ENCODE measurements at places on chromosomes 12 and 14.

GRCh38 chr12:11681207-11681606, 31.7 kb downstream of the ETV6 start:
- no peak for DNase-seq

DNA sequence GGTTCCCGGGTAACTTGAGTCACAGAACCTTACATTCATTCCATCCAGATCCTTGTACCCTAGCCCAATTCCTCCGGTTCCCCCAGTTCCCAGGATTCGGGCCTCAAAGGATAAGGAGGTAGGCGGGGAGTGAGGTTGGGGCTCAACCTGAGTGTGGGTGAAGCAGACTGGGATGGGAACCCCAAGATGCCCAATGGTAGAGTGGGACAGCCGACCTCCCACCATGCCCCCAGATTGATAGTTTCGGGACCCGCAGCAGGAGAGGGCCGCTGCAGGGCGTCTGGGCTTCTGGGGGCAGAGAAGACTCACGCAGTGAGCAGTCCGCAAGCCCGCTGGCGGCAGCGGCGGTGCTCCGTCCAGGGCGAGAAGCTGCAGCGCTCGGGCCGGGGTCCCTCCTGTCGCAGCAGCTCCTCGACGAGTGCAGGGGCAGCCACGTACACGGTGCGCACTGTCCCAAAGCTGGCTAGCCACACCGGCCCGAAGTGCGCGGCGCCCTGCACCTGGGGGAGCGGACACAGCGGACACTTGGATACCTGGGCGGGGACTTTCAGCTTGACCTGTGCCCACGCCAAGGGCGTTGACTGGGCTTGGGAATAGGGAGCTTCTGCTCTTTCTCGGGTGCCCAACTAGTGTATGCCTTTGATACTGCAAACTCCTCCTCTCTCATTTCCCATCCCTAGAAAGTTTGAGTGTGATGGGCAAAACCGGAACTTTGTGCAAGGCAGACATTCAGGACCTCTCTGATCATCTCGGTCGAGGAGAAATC, 997 bp downstream of the CYP27B1 start:
- DNase-seq = no peak

- DNase-seq = peak; percentile 35
Measured at GRCh38 chr12:109861689-109862314, 18.5 kb downstream of the GLTP start.

- no peak for DNase-seq
Measured at GRCh38 chr12:80291108-80291754, 152.8 kb upstream of the PTPRQ start.

GRCh38 chr12:98868076-98868475, 223.0 kb downstream of the APAF1 start:
- DNase-seq = no peak

DNA sequence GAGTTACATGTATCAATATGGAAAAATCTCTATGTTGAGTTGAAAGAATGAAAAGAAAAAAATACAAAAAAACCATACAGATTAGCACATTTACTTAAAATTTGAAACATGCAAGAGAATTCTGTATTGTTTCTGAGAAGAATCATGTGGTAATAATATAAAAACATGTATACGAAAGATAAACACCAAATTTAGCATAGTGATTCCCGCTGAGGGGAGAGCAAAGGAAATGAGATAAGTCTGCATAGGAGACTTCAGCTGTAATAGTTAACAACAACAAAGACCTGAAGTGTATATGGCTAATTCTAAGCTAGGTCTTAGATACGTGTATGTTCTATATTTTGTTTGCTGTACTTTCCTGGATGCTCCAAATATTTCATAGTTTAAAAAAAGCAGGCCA, 46.5 kb downstream of the FNTB start:
- DNase-seq = no peak
